AG09319 (cell line): ENCODE measurements at places on chromosomes 13 and 19.

GRCh38 chr19:49157445-49158224 is at the start of gene TRPM4:
TSS of gene TRPM4 (plus strand) at chr19:49157792. CDS start at chr19:49157867, 75 bp downstream.
- DNase-seq = no peak

- no peak for DNase-seq
Measured at GRCh38 chr13:109275852-109276251, 510.5 kb downstream of the IRS2 start.

DNA sequence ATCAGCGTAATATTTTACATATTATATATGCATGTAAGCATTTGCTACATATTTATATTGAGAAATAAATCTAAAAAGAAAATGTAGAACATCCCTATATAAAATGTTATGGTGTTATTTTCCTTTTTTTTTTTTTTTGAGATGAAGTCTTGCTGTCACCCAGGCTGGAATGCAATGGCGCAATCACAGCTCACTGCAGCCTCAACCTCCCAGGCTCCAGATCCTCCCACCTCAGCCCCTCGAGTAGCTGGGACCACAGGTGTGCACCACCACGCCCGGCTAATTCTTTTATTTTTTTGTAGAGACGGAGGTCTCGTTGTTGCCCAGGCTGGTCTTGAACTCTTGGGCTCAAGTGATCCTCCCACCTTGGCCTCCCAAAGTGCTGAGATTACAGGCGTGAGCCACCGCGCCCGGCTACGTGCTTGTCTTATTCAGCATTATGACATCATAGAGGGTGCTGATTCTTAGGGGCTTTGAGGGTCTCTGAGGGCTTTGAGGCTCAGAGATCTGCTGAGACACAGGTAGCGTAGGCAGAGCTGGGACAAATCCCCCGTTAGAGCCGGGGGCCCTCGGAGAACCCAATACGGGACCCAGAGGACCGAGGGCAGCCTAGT is 101.9 kb downstream of the GADD45B start:
- no peak for DNase-seq

DNA sequence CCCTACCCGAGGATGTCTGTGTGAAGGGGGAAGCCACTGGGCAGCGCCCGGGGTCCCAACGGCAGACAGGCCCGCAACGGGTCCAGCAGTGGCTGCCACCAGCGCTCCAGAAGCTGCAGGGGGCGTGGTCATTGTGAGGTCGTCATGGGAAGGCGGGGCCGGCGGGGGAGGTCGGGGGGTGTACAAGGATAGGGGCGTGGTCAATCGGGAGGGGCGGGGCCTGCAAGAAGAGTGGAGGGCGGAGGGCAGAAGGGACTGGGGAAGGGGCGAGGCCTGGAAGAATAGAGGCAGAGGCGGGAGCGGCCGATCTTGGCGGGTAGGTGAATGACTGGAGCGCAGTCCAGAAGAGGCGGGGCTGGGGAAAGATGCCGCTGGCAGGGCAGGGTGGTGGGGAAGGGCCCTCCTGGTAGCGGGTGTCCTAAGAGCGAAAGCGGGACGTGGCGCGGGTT is 4.4 kb downstream of the FUZ start:
- peak; percentile 68 for DNase-seq

- DNase-seq = peak; percentile 11
Measured at GRCh38 chr13:48902368-48902767, 73.3 kb upstream of the FNDC3A start.

DNA sequence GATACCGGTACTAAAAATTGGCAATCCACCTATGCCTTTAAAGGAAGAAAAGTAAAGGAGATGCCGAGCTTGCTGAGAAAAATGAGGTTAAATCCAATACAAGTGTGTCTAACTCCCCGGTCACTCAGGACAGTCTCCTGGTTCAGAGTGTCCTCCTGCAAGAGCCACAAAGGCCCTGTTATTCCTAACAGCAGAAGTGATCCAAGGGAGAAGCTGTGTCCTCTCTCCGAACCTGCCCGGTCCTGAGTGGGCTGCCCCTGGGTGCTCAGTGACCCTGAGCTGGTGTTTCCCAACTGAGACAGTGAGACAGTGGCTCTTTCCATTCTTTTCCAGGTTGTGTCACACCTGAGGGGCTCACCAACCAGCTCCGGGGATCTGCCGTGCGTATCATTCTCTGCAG is 4.8 kb downstream of the GJB6 start:
- DNase-seq = no peak

DNA sequence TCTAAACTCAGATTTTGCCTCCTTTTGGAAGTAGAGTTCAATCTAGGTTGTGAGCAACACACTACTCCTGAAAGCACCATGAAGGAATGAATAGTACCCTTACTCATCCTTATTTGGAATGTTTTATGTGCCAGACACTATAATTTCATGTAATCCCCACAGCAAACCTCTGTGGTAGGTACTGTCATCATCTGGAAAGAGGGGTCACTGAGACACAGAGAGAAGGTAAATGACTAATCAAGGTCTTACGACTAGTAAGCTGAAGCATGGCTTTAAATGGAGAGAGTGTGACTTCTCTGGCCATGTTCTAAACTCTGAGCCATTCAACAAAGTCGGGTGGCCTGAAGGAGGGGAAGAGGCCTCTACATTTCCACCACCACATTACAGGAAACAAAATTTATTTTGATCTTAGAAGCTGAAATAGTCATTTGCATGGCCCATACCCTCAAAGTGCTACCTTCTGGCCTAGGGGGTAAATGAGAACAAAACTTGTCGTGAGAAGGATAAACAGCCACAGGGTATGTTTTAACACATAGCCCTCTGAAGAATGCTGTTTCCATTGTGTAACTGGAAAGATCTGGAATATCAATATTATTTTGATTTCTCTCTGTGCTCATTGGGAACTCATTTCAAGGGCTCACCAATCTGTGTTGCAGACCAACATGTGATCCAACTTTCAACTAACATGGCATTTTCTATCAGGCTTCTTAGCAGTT is 180.8 kb upstream of the RFC3 start:
- DNase-seq = no peak

- DNase-seq = no peak
Measured at GRCh38 chr19:38726761-38727301, 17.4 kb downstream of the CAPN12 start.

DNA sequence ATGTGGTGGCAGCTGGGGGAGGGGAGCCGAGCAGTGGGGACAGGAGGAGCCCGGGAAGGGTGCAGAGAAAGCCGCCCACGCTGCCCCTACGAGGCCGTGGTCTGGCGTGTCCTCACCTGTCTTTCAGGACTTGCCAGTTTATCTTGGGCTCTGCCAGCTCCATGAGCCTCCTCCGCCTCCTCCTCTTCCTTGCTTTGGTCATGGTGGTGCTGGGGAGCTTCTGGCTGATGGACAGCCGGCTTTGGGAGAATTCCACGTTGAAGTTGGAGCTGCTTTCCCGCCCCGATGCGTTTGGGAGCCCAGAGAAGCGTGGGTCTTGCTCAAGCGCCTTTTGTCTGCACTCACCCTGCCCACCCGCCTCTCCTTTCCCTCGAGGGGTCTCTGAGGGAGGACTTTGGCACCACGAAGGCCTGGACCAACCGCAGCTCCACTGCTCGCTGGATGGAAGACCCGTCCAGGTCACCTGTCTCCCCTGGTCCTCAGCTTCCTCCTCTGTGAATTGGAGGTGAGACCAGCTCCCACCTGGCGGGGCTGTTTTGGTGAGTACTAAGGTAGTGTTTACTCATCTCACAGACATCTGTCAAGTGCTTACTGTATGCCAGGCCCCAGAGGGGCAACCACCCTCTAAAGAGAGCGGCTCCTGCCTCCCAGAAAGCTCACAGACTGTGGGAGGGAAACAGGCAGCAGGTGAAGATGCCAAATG is 29.7 kb upstream of the MIER2 start:
- DNase-seq = no peak

DNA sequence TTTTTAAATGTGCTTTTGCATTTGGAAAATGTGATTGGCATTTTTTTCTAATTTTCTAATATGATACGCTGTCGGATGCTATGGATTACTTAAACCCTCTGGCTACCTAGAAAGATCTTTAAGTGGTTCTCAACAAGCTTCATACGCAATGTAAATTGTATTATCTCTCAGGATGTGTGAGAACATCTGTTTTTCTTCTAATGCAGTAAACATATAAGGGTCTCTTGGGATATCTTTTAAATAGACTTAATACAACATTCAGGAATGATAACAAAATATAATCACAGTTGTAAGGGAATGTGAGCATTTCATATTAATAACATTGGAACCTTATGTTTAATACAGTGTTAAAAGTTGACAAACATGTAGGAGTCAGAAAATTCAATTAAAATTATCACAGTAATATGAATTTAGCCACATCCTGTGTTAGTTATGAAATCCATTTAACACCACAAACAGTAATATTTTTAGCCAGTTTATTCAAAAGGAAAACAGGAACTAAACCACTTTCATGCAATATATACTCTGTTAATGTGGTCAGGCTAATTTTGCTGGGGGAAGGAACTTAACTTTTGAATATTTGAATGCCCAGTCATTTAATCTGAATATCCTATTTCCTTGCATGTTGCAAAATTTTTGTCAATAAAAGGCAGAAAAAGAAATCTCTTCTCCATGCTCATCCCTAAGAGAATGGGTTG is 15.0 kb upstream of the ALOX5AP start:
- DNase-seq = no peak

GRCh38 chr13:50016444-50016843 is 1.2 kb downstream of the KCNRG start:
- DNase-seq = no peak

GRCh38 chr13:112181336-112182067 is 114.6 kb downstream of the SOX1 start:
- no peak for DNase-seq

DNA sequence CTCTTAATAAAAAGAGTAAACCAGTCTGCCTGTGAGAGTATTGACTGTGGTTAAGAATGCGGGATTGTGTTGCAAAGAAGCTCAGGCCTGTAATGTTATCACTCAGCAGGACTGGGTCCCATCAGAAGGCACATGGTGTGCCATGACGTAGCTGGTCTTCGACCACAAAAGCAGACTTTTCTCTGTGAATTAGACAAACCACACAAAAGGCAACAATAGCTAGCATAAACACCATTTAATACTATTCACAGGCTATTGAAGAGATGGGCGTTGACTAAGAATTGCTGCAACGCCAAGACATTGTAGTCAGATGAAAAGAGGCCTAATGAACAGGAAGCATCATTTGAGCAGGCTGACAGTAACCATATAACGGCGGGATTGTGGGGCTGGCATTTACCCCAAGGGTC is 235.6 kb upstream of the SOX21 start:
- no peak for DNase-seq

DNA sequence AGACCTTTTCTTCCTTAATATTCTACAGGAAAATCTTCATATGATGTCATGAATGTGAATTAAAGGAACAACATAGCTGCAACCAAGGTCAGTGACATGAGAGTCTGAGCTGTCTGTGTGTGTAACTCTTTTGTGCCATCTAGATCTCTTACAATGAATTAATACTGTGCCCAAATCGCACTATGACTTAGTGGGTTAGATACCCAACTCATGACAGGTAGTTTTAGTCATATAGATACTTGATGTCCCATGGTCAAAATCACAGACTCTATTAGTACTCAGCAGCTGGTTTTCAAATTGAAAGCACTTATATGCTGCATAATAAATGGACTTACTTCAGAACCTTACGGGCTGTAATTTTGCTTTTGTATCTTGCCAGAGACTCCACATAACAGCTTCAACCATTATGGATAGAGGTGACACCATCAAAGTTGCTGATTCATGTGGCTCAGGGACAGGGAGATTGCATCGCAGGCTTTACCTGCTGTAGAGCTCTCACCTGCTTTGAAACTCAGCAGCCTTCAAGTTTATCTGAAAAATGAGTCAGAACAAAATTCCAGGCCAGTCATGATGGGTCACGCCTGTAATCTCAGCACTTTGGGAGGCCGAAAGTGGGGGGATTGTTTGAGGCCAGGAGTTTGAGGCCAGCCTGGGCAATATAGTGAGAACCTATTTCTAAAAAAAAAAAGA is 12.3 kb upstream of the ZNF283 start:
- no peak for DNase-seq

DNA sequence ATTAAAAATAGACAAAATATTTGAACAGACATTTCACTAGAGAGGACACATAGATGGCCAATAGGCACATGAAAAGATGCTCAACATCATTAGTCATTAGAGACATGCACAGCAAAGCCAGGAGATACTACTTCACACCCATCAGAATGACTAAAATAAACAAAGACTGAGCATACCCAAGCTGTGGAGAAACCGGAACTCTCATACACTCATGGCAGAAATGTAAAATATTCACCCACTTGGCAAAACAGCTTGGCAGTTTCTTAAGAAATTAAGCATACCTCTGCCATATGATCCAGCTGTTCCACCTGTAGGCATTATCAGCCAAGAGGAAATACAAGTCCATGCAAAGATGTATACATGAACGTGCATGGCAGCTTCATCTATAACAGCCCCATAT is 213.4 kb downstream of the TSHZ3 start:
- DNase-seq = no peak

DNA sequence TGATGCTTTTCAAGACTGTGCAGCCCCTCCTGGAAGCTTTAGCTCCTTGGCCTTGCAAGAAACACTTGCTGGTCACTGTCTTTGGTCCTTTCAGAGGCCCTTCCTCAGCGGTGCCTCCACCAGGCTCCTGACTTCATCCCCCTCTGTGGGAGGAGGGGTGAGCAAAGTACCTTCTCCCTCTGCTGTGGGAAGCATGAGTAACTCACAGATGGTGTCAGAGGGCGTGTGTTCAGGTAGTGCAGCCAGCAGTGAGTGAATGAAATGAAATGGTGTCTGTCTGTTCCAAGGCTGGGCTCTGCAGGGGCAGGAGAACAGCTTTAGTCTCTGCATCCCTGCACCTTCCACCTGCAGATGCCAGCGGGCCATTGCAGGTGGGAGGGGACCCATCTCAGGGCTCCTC is 102.9 kb downstream of the SHISA2 start:
- no peak for DNase-seq

GRCh38 chr19:3670796-3671679 is 29.2 kb downstream of the PIP5K1C start:
- peak; percentile 34 for DNase-seq

DNA sequence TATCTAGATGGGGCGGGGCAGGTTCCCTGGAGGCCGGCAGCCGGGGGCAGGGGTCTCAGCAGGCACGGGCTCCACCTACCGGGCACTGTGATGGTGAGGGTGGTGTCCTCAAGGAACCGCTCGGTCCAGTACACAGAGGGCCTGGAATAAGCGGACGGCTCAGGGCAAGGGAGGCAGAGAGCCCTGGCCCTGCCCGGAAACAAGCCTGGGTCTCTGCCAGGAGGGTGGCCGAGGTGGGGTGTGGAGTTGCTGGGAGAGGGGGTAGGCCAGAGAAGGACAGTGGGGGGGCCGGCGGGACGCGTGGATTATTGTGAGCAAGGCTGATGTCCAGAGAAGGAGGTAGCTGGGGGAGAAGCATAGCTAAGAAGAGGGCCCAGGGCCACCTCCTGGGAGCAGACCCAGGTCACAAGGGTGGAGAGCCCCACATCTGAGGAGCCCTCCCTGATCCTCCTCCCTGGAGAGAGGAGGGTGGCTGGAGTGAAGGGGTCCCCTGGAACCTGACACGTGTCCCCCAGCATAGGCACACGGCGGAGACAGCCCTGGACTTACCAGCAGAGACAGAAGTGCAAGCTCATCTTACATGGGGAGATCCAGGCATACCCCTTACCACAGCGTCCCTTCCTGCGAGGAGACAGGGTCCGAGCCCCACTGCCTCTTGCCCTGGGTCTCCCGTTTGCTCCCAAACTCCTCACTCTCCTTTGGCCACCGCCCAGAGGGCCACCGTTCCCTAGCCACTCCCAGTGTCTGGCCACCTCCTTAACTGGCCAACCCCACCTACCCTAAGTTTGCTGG is 29.0 kb upstream of the MIER2 start:
- DNase-seq = no peak

GRCh38 chr13:91045351-91046034 is 302.0 kb upstream of the MIR17HG start:
- DNase-seq = no peak
